A549 treated with ZK216348 at 1 μM for 4 hours (cell line): ENCODE measurements at places on chromosomes 16 and 17. TPM values are rescaled to one million over a fixed set of nuclear protein-coding genes. Genes with fewer than 3 reads are reported as not detected.

The MT1F gene
- total RNA-seq: 10.7 to 22.0 TPM (median 14.6 TPM) in 5 replicates

The CBX2 gene
- total RNA-seq: 11.4 to 19.3 TPM (median 18.2 TPM) in 5 replicates

The COPRS gene
- 137 to 200 TPM (median 161 TPM) in 5 replicates for total RNA-seq

The PRCD gene
- total RNA-seq: not detected in 5 replicates

The KRTAP9-6 gene
- total RNA-seq: not detected in 5 replicates

The PSKH1 gene
- 10.1 to 16.5 TPM (median 14.3 TPM) in 5 replicates for total RNA-seq

The SOCS7 gene
- 8.1 to 18.8 TPM (median 15.8 TPM) in 5 replicates for total RNA-seq

The TMIGD1 gene
- total RNA-seq: not detected in 5 replicates

The ADORA2B gene
- total RNA-seq: 8.6 to 16.1 TPM (median 14.2 TPM) in 5 replicates
